Vagina (tissue), 2 donors: ENCODE measurements at places on chromosomes 13 and 19.

- no peak for DNase-seq
These were observed 2.2 kb downstream of the ARHGAP45 start for GRCh38 chr19:1069009-1069779.

GRCh38 chr13:91058066-91058465 is 289.4 kb upstream of the MIR17HG start:
- DNase-seq: no peak

DNA sequence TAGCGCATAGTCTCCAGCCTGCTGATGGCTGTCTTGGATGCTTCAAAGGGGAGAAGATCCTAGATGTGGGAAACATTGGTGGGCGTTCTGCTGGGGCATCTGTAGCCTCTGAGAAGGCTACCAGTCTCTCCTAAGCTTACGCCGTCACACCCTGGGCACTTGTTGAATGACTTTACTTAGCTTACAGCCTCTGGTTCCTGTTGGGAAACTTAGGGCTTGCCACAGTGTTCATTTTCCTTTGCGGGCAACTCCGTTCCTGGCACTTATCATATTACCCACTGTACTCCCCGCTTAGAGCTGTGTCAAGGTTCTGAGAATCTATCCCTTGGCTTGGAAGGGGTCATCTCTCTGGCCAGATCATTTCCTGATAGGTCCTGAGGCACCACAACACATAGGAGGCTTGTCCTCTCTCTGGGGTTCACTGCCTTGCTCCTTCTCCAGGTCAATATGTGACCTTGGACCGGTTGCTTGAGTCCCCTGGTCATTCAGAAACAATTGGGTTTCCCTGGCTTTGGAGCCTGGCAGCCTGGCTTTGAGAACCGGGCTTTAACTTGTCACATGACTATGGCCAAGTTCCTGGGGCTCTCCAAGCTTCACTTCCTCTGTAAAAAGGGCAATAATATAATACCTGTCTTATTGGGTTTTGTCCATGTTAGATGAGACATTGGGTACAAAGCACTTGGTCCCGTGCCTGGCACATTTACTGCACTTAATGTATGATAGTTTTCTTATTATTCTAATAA is 20.5 kb upstream of the ALOX5AP start:
- DNase-seq: no peak

- DNase-seq: peak; percentile 52
These were observed 72.4 kb downstream of the COL4A1 start for GRCh38 chr13:110234532-110234931.

DNA sequence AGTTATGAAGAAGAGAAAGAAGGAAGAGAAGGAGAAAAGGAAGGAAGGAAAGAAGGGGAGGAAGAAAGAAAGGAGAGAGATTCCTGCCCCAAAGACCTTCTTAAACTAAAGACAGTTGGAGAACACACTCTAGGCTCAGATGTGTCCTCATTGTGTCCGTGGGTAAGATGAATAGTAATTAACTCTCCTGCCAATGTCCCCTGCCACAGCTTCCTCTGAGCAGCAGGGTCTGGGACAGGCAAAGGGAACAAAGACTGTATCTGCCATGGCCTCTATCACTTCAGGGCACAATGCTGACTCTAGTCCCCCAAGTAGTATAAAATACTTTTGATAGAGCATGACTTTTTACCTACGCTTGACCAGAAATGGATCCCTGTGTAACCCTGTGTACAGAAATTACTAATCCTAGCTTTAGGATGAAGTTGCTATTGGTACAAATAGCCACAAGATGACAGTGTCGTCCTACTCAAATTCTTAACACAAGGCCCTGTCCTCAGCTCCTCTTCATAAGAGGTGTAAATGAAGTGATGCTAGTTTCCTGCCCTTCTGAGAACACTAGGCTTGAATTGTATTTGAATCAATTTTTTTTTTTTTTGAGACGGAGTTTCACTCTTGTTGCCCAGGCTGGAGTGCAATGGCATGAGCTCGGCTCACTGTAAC is 186.2 kb upstream of the GPR12 start:
- DNase-seq: no peak

DNA sequence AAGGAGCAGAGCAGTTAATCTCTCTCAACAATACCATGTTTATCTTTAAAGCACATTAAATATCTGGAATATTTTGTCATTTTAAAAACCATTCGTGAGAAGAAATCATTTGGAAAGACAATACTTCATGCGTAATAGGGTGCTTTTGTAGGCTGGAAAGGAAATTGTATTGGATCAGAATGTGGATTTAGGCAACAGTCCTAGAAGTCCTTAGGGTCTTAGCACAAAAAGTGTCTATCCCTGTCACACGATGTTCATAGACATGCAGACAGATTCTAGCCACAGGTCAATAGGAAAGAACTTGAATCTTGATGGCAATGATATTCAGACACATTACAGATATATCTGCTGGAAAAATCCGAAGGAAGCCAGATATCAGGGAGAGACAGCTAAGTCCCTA is 156.0 kb downstream of the KCTD12 start:
- no peak for DNase-seq

DNA sequence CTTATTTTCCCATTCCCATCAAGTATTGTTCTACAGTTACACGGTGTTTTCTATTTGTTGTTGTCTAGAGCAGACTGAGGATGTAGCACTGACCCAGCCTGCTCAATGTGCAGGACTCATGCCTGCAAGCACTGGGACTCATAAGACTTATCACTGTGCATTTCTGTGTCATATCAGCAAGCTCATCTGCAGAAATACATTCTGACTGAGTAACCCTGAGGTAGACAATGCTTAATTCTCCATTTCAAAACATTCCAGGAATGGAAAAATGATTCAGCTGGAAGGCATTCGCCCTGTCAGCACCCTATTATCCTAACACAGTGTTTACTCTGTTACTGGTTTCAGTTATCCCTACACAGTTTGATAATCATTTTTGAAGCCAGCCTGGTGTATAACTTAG is 2506.4 kb downstream of the PCDH9 start:
- no peak for DNase-seq

- no peak for DNase-seq
These were observed 20.4 kb downstream of the LMTK3 start for GRCh38 chr19:48490981-48491792.

DNA sequence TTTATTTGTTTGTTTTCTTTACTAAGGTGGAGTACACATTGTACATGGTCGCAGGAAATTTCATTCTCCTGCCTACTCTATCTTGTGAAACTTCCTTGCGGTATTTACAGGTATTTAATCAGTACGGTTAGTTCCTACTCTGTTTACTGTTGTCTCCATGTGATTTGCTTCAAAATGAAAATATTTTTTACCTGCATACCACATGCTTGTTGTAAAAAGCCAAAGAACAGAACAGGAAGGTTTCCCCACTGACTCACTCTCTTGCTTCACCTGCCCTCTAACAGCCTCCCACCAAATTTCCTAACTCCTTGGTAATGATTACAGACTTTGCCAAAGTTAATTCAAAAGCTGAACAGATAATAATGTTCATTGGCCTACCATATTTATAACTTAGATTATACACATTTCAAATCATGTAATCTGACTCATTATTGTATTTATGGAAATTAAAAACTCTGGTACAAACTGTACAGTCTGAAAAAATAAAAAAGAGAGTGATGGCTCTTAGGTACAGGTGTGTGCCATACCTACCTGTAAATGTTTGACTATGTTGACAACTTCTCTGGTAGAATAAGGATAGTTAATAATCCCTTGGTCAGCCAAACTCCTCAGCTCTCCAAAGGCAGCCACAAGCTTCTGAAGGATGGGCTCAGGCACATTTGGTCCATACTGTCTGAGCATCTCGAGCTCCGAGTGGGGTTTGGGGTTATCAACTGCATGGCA is 239.9 kb downstream of the VWA8 start:
- DNase-seq: no peak

DNA sequence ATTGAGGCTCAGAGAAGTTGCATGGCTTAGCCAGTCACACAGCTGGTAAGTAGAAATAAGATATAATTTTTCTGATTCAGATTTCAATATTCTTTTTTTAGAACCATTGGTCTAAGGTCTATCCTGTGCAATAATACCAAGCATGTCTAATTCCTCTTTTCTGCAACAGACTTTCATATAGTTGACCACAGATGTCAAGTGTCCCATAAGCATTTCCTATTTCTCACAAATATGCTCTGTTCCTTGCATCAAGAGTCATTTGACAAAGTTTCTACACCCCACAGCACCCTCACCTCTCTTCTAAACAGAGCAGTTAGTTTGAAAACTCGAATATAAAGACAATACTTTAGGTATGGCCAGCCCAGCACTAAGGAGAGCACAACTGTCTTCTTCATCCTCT is 26.8 kb upstream of the SACS start:
- DNase-seq: no peak

GRCh38 chr13:79287939-79288795 is 117.9 kb downstream of the RBM26 start:
- DNase-seq: no peak

- no peak for DNase-seq
These were observed 9.9 kb upstream of the UBA2 start for GRCh38 chr19:34418300-34418699.

DNA sequence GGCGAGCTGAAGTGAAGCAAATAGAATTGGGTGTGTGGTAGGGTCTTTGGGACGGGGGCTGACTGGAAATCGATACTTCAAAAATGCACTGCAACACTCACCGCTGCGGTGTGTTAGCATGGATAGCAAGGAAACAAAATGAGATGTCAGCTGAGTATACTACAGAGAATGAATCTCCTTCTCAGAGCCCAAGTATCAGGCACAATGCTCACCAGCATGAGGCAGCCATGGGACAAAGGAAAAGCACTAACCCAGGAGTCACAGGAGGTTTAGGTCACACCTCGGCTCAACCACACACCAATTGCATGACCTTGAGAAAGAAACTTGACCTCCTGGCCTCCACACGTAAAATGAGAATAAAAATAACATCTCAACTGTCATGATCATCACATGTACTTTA is 74.0 kb downstream of the FAM216B start:
- no peak for DNase-seq

DNA sequence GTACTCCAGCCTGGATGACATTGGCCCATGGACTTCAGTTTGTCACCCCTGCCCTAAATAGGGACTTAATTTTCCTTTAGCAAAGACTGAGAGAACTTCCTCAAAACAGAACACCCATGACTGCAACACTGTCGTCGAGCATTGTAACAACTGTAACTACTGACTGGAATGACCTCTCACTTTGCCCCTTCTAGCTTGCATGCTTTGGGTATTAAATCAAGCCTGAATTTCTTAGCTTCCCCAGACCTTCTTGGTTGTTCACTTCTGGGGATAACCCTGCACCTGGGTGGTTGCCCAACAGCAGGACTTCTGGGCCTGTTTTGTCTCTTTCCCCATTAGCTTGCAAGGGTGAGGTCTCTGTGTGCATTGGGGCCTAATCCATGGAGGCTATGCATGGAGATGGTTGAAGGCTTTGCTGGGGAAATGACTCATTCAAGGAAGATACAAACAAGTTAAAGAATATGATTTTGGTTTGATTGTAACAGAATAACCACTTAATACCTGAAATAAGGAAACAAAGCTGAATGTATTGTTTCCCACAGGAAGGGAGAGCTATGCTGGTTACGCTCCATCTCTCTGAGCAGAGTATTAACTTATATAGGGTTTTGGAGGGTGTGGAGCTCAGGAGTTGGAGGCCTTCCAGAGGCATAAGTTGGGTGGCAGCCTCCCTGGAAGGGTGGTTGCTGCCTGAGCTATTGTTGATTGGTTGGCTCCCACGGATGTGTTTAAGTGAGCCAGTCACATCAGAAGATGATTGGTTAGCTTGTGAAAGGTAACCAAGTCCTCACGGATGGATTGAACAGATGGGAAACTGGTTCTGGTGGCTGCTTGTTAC is 34.7 kb upstream of the UBAC2 start:
- DNase-seq: no peak
